ENCODE measurements at places on chromosomes 5 and 9. TPM values are rescaled to one million over a fixed set of nuclear protein-coding genes. Genes with fewer than 3 reads are reported as not detected.

MELK gene
- 58.8 TPM for total RNA-seq

GRCh38 chr5:127586811-127587210 lies 62.1 kb upstream of the CTXN3 start:
- H3K36me3 ChIP-seq, result no peaks in the 10 kb centered on the region
- peaks cover 11% of the 10 kb centered on the region for H3K27me3 ChIP-seq
- H3K4me1 ChIP-seq, result peaks cover 6% of the 10 kb centered on the region
- H3K27ac ChIP-seq, result no peak overlapping the region
- H3K4me3 ChIP-seq, result no peak overlapping the region

- peak overlapping the region; percentile 22 for H3K4me3 ChIP-seq
- peaks cover 5% of the 10 kb centered on the region for H3K36me3 ChIP-seq
- H3K4me1 ChIP-seq, result peaks cover 35% of the 10 kb centered on the region
- H3K27ac ChIP-seq, result no peak overlapping the region
- DNase-seq, result peak; percentile 39
These were observed 1.9 kb upstream of the IDNK start for GRCh38 chr9:83620841-83621636.

GRCh38 chr5:123718238-123718637 lies 206.3 kb downstream of the CSNK1G3 start:
- no peaks in the 10 kb centered on the region for H3K27me3 ChIP-seq
- no peaks in the 10 kb centered on the region for H3K36me3 ChIP-seq

DNA sequence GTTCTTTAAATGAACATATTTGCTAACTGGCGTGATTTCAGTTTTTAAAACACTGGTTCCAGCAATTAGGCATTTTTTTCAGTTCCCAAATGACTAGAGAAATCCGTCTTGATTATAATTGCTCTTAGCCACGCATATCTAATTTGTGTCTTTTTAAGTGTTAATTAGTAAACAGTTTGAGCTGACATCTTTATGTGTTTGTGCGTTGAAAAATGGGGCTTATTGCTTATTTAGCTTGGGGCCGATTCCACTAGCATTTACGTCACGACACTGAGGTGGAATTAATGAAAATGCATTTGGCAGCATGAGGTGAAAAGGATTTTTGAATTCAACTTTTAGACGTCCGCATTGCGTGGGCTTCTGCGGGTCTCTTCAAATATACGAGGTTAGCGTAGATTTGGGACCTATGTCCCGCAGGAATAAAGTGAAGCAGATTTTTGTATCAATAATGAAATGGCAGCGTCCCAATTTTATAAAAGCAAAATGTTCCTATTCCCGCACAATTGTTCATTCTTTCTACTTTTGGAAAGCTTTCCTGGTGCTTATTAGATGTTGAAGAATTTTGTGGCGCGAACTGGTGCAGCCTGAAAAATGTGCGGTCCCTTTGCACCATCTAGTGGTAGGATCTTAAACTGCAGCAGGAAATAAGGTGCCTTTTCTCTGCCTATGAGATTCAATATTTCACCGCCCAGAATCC lies 122.7 kb upstream of the LMX1B start:
- H3K36me3 ChIP-seq, result no peaks in the 10 kb centered on the region
- no peak overlapping the region for H3K27ac ChIP-seq
- H3K4me3 ChIP-seq, result no peak overlapping the region
- peak; percentile 60 for DNase-seq

DNA sequence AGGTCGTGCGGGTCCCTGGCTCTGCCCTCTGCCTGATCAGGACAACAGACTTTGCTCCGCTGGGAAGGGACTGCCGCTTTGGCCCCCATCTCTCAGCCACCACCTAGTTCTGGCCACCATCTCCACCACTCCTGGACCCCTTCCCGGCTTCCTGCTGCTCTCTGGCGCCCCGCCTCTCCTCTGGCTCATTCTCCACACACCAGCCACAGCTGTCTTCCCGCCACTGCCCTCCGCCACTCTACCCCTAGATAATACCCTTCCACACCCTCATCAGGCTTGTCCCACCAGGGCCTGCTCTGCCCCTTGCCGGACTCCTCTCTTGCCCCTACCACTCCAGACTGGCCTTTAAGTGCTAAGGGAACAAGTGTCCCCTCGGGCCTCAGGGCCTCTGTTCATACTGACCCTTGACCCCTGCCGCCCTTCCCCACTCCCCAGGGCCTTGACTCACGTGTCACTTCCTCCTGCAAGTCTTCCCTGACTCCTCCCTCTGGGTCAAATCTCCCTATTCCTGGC lies 3.0 kb upstream of the CDX1 start:
- no peak overlapping the region for H3K4me3 ChIP-seq
- no peak for DNase-seq
- no peaks in the 10 kb centered on the region for H3K36me3 ChIP-seq
- H3K27ac ChIP-seq, result no peak overlapping the region

- no peak for DNase-seq
- H3K4me1 ChIP-seq, result peaks cover 10% of the 10 kb centered on the region
- peaks cover 9% of the 10 kb centered on the region for H3K27me3 ChIP-seq
- H3K27ac ChIP-seq, result no peak overlapping the region
- no peaks in the 10 kb centered on the region for H3K36me3 ChIP-seq
- no peak overlapping the region for H3K4me3 ChIP-seq
These were observed 86.6 kb downstream of the ACER2 start for GRCh38 chr9:19495186-19496028.
